ENCODE measurements at places on chromosomes 5 and 9.

DNA sequence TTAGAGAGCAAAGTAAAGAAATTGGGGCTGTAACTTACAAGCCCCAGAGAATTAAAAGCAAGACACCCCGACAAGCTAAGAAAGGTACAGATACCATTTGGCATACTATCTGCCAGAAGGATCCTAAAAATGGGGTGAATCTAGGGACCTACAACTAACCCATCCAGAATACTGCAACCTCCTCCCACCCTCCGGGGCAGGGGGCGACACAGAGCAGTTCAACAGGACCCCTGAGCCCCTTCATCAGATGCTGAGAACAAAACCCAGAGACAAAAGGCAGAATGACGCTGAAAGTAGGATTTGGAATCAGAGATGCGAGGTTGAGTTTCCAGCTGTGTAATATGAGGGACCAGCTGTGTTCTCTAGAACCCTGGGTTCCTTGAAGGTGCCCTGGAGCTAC is 71.2 kb downstream of the EPB41L4B start:
- no peak for DNase-seq

DNA sequence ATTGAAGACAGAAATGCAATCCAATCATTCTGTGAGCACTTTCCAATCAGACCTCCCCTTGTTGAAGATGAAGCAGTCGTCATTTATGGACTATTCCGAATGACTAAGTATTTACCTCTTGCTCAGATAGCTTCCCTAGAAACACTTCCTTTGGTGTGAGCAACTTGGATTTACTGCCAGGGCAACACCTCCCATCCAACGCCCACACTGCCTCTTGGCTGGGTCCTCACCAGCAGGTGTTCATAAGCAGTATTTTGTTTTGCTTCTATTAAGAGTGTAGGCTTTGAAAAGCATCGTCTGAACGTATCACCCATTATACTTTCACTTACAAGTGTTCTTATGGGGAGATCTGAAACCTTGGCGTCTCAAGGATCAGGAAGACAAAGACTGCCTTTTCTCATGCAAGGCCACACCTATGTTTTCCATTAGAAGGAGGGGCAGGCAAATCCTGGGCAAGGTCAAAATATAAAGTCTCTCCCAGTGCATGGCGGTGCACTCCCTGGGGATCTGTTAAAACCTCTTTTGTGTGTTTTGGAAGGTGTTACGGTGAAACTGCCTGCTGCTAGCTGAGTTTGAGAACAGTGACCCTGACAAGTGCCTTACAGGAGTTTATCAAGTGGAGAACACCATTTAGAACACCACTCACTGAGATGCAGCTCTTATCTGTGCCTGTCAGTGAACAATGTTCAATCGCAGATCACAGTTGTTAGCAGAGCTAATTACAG is 10.6 kb upstream of the MARCHF3 start:
- DNase-seq = no peak

- DNase-seq = no peak
Observed at GRCh38 chr5:147911427-147911826, 5.1 kb upstream of the C5orf46 start.

GRCh38 chr5:171123417-171123816 is 185.6 kb upstream of the TLX3 start:
- DNase-seq = no peak

GRCh38 chr5:83038924-83039323 is 38.3 kb downstream of the TMEM167A start:
- DNase-seq = no peak

DNA sequence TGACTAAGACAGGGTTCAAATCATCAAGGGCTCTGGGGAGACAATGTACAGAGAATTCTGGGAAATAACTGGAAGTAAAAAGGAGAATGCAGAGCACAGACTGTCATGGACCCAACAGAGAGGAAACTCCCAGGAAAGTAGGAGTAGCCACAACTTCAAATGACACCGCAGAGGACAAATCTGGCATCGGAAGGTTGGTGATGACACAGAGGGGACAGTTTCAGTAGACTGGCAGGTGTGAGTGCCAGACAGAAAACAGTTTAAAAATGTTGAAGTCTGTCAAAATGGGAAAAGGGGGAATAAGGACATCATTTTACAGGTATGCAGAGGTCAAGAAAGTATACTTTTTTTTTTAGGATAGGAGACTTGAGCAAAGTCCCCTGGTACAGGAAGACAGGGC is 70.2 kb downstream of the EPB41L4A start:
- DNase-seq = no peak

GRCh38 chr9:97292200-97292599 is 15.3 kb upstream of the CCDC180 start:
- no peak for DNase-seq

- no peak for DNase-seq
Observed at GRCh38 chr5:162392336-162392735, 324.8 kb downstream of the GABRG2 start.

DNA sequence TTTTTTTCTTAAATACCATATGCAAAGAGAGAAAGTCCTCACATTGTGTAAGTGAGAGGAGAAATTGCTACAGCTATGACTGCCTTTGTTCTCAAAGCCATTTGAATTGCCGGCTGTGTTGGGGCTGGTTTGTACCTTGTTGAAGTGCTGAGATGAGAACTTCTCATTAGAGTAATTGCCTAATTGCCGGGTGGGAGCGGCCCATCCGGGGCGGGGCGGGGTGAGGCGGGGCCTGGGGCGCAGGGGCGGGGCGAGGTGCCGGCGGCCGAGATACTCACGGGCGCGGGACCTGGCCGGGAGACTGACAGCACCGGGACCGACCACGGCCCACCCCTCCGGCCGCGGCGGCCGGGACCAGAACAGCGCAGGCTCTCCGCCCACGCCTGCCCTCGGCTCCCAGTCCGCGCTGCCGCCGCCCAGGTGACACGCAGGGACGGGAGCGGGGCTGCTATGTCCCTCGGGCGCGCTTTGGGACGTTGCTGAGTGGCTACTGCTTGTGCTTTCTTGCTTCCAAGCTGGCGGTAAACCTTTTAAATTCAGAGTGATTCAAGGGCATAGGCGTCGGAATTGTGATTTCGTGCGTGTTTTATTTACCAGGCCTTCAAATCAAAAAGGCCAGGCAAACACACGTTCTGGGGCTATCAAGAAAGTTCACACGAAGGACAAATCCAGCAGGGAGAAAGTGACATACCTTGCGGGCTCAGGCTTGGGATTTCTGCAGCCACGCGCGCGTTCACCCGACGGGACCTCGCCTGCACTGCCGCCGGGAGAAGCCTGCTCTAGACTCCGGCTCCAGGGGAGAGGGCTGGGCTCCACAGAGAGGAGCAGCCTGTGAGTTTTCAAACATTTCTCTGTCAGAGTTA is 269.1 kb downstream of the FANCC start:
- peak; percentile 15 for DNase-seq
